Metanephros (tissue), 2 donors: ENCODE measurements at places on chromosomes 7 and 10. TPM values are rescaled to one million over a fixed set of nuclear protein-coding genes. Genes with fewer than 3 reads are reported as not detected.

Gene MKX
- total RNA-seq: 0.47 TPM

Gene POP7
- 46.1 TPM for total RNA-seq

Gene OPN4
- total RNA-seq: not detected

Gene SPACDR
- 0.58 TPM for total RNA-seq

Gene TAS2R38
- not detected for total RNA-seq

Gene SEMA3E
- total RNA-seq: 2.6 TPM

Gene WEE2
- total RNA-seq: 0.23 TPM

Gene PKD2L1
- not detected for total RNA-seq

Gene GDF2
- total RNA-seq: not detected

Gene ATXN7L1
- 14.7 TPM for total RNA-seq

Gene FAM25C
- not detected for total RNA-seq

Gene CPA2
- 0.18 TPM for total RNA-seq
